Subcutaneous adipose tissue (tissue), 4 donors: ENCODE measurements at places on chromosomes 2 and 18. TPM values are rescaled to one million over a fixed set of nuclear protein-coding genes. Genes with fewer than 3 reads are reported as not detected.

The INPP5D gene
- 40.6 TPM for total RNA-seq

The LIMS4 gene
- total RNA-seq, result 1.5 TPM

The GALNT14 gene
- total RNA-seq, result 1.1 TPM

The ZNF532 gene
- total RNA-seq, result 53.6 TPM

The LRRC30 gene
- not detected for total RNA-seq

The KIF5C gene
- 4.6 TPM for total RNA-seq

The DTNA gene
- total RNA-seq, result 21.8 TPM

The ANO7 gene
- total RNA-seq, result 0.34 TPM

The WDCP gene
- 4.6 TPM for total RNA-seq

The MARCHF4 gene
- total RNA-seq, result not detected

The ANKRD30BL gene
- total RNA-seq, result not detected

The ABCB11 gene
- 4.6 TPM for total RNA-seq

The DPY30 gene
- 60.9 TPM for total RNA-seq

The NR4A2 gene
- total RNA-seq, result 20.9 TPM

The UGP2 gene
- total RNA-seq, result 353 TPM

The FOXD4L1 gene
- total RNA-seq, result not detected

The NAGK gene
- total RNA-seq, result 169 TPM

The WDR7 gene
- total RNA-seq, result 29.7 TPM

The RNF125 gene
- 16.0 TPM for total RNA-seq

The COL5A2 gene
- total RNA-seq, result 61.8 TPM
